ENCODE measurements at places on chromosomes 1 and 21.

DNA sequence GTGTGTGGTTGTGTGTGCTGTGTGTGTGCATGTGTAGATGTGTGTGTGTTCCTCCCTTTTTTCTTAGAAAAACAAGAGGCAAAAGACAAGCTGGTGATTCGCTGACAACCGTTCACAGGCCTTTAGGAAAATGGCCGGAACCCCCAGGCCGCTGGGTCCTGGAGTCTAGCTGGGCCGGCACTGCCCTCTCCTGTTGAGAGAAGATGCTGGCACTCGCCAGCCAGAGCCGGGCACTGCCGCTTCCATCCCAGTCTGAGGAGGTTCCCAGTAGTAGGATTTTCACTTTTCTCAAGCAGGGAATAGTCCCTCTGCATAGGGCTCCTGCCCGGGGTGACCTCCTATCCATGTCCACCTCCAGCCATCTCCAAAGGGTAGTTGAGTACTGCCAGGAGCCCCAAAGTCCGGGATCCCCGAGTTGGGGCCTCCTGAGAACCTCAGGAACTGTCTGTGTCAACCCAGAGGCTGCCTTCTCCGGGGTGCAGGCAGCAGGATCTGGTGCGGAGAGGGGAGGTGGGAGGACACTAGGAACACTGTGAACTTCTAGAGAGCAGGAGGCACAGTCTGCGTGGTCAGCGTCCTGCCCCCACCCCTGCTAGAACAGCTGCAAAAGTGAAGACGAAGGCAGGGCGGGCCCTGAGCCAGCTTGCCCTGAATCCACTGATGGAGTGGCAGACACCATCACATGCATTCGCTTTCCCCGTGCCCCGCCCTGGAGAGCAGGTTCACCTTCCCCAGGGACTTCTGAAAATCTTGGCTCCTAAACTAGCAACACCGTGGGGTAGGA lies 44.1 kb upstream of the ARHGEF16 start:
- no peak for DNase-seq

GRCh38 chr1:201170533-201171062 lies 16.3 kb upstream of the TMEM9 start:
- DNase-seq = peak; percentile 92

GRCh38 chr1:152884085-152884484 lies 6.0 kb downstream of the SMCP start:
- no peak for DNase-seq

DNA sequence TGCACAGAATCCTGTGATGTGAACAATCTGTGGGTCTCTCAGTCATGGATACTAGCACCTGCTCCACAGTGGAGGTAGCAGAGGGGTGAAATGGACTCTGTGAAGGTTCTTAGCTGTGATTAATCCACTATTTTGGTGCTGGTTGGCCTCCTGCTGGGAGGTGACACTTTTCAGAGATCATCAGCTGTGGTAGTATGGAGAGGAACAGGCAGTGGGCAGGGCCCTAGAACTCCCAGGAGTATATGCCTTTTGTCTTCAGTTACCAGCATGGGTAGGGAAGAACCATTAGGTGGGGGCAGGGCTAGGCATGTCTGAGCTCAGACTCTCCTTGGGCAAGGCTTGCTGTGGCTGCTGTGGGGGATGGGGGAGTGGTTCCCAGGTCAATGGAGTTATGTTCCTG lies 54.0 kb upstream of the KCNJ15 start:
- DNase-seq = no peak

DNA sequence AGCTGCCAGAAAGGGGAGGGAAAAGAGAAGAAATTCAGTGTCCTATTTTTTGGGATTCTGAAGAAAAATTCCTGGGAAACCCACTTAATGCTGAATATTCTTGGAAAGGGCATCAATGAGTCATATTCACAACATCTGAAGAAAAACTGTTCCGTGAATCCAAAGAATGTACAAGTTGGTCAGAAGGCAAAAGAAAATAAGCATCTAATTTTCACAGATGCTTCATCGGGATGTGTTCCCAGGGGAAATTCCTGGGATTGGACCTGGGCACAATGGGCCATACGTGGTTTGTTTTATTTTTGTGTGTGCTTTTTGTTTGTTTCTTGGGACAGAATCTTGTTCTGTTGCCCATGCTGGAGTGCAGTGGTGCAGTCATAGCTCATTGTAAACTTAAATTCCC lies 112.2 kb downstream of the MAP3K21 start:
- DNase-seq = no peak

DNA sequence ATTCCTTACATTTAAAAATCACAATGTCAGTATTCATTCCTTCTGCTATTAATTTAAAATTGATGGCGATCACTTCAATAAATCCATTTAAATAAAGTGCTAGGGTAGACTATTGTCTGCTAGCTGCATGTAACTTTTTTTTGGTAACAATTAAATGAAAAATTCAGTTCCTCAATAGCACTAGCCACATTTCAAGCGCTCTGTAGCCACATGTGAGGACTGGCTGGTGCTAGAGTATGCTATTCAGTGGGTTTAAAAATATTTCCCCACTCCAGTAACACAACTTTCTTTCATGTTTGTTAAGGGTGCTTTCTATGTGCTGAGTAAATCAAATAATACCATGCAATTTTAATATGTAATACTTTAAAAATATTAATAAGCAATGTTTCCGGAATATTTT lies 108.2 kb downstream of the LTN1 start:
- DNase-seq = no peak

GRCh38 chr1:17494114-17494729 lies 45.3 kb upstream of the ARHGEF10L start:
- peak; percentile 50 for DNase-seq

DNA sequence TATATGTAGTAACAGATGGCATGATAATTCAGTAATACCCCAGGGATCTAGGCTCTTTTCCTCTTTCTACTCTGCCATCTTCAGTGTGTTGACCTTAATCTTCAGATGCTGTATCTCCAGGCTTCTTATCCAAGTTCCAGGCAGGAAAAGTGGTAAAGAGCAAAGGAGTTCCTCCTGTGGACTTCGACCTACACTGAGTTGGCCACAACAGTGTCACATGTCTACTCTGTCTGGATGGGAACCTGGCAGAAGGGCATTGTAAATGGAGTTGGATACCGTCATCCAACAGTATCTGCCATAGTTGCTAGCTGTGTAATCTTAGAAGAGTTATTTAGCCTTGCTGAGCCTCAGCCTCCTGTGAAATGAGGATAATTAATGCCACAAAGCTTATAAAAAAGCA lies 21.9 kb downstream of the IL23R start:
- no peak for DNase-seq

DNA sequence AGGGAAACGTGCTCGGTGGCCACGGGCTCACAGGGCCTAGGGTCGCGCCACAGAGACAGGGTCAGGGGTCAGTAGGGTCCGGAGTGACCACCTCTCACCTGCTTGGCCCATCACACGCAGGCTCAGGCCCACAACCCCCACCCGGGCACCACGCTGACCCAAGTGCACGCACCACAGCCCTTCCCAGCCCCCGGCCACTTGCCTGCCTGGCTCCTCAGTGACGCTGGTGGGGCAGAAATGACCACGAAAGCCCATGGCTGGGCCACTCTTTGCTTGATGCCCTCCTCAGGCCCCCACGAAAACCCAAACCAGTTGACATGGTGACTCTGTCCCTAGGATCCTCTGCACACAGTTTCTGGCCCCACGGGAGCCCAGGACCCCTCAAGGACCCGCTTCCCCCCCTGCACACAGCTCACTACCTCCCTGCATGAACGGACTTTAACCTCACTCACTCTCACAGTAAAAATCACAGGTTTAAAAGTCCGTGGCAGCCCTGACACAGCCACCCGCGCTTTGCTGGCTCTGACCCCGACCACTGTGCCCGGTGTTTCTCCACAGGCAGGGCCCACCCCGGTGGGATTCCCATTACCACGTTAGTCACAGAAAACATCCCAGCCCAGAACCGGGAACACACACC lies 20.7 kb downstream of the NADK start:
- DNase-seq = no peak

- DNase-seq = no peak
These were observed 18.1 kb upstream of the NBPF1 start for GRCh38 chr1:16631248-16632043.

- no peak for DNase-seq
These were observed 66.7 kb upstream of the GJB5 start for GRCh38 chr1:34688006-34688741.

DNA sequence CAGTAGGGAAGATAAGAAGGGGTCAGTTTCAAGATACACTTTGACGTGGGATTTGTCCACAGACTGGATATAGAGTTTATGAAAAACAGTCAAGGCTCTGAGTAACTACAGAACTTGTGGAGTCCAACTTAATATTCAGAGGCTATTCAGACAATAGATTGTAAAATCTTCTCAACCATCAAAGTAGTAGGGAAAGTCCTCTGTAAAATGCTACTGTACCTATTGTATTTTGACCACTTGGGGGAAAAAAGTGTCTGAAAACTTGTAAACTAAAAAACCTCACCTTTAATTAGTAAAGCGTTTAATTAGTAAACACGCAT lies 10.5 kb downstream of the PTP4A2 start:
- no peak for DNase-seq

- DNase-seq = no peak
These were observed 32.3 kb downstream of the PRDM16 start for GRCh38 chr1:3101124-3101939.

- DNase-seq = no peak
These were observed 180.8 kb upstream of the KCNK2 start for GRCh38 chr1:214901718-214902117.

DNA sequence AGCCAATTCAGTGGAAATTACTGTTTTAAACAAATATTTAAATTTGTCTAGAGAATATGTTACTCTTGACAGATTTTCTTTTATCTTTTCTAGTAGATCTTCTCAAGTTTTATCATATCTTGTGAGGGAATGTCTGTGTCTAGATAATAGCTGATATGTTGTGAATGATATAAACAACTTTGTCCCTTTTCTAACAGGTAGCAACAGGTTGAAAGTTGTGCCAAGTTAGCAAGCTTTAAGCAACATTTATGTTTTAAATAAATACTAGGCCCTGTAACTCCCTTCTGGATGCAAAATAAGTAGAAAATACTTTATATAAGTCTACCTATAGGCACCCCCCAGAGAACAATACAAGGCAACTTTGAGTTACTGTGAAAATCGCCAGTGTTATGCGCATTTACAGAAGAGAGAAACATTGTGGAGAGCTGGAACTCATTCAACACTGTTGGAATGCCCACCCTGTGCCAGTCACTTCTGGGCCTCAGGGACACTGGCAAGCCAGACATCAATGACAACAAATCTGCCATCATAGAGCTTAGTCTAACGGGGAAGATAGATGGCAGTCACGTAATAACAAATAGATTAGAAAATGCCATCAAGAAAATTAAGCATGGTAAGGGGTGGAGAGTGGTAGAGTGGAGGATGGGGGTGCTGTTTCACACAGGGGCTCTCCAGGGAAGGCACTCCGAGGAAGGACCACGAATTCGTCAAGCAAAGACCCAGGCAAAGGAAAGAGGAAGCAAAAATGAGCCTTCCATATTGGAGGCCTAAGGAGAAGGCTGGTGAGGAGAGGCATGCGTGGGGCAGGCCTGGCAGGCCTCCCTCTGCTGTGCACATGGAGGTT lies 4.4 kb downstream of the MAP3K21 start:
- no peak for DNase-seq

- no peak for DNase-seq
These were observed 2.8 kb downstream of the TNFRSF8 start for GRCh38 chr1:12065872-12066271.

- DNase-seq = no peak
These were observed at the start of gene FAM177B for GRCh38 chr1:222736972-222737371. FAM177B (plus strand) TSS chr1:222737202; CDS start chr1:222746546, 9,344 bp downstream.

- DNase-seq = no peak
These were observed 24.9 kb upstream of the PDXK start for GRCh38 chr21:43693981-43694380.

GRCh38 chr1:230682274-230682673 lies 31.6 kb downstream of the AGT start:
- DNase-seq = no peak

DNA sequence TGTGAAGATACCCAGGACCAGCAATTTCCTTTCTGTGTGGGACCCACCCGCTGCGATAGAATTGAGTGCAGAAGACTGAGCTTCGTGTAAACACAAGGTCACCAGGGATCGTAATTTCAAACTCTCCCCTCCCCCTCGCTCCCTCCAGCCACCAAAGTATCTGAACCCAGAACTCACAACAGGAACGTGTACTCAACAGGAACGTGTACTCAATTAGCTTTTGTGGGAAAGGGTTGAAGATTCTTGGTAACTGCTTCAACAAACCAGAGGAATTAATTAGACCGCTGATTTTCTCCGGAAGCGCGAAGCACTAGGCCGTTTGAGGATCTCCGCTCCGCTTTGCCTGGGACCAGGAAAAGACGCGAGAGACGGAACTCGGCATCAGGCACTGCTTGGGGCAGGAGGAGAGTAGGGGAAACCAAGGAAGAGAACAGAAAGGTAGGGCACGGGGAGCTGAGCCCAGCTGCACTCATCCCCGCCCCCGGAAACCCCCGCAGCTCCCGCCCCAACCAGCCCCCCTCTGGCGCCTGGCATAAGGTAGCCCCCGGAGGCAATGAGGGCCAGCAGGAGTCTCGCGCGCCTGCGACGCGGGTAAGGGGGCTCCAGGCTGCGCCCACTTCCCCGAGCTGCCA lies 453 bp downstream of the DRAM2 start:
- peak; percentile 9 for DNase-seq

DNA sequence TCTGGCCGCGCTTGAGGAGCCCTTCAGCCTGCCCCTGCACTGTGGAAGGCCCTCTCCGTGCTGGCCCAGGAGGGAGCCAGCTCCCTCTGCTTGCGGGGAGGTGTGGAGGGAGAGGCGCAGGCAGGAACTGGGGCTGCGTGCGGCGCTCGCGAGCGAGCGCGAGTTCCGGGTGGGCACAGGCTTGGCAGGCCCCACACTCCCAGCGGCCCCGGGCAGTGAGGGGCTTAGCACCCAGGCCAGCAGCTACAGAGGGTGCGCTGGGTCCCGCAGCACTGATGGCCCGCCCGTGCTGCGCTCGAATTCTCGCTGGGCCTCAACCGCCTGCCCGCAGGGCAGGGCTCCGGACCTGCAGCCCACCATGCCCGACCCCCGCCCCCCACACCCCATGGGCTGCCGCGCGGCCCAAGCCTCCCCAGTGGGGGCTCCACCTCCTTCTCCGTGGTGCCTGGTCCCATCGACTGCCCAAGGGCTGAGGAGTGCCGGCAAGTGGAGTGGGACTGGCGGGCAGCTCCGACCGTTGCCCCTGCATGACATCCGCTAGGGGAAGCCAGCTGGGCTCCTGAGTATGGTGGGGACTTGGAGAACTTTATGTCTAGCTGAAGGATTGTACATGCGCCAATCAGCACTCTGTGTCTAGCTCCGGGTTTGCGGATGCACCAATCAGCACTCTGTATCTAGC lies 46.0 kb downstream of the COL24A1 start:
- DNase-seq = no peak

GRCh38 chr1:233163696-233164095 lies 131.8 kb downstream of the PCNX2 start:
- no peak for DNase-seq

DNA sequence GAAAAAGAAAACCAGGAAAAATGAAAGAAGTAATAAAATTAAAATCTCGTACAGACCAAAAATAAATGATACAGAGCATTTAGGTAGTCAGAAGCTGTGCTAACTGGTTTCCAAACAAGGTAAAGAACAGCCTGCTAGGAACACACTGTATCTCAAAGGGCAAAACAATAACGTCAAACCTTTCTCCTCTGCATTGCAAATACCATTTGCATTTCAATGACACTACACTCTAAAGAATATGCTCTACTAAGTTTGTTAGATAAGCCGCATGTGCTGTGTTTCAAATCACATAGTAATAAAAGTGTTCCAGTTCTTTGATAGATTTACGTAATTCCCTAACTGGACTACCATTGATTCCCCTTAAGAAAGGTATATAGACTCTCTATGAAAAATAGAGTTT lies 648.8 kb downstream of the PLA2G4A start:
- no peak for DNase-seq

Data from progenitor cell of endocrine pancreas (in vitro differentiated cells).